ENCODE measurements at places on chromosomes 3 and 15. TPM values are rescaled to one million over a fixed set of nuclear protein-coding genes. Genes with fewer than 3 reads are reported as not detected.

- H3K27me3 ChIP-seq: no peaks in the 10 kb centered on the region
- no peaks in the 10 kb centered on the region for H3K4me1 ChIP-seq
Measured at GRCh38 chr3:181362378-181362777, 349.3 kb upstream of the SOX2 start.

- no peak for DNase-seq
- H3K27me3 ChIP-seq: no peaks in the 10 kb centered on the region
- H3K4me3 ChIP-seq: no peak overlapping the region
- no peaks in the 10 kb centered on the region for H3K36me3 ChIP-seq
Measured at GRCh38 chr3:80556763-80557162, 789.0 kb upstream of the ROBO1 start.

DNA sequence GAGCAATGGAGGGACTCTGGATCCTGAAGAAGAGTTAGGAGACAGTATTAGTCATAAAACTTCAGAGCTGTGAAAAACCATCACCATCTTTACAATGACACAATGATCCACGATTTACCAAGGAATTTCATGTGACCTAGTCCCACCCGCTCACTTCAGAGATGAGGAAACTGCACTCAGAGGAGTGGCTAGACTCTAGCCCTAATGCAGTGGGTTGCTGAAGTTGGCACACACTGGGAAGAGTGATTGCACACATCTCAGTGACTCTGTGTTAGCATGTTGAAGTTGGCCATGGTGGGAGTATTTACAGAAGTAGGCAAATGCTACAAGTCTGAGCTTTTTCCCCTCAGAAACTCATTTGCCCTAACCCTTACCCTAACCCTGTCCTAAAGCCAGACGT is 35.2 kb upstream of the SPATA12 start:
- no peak overlapping the region for H3K27ac ChIP-seq
- peaks cover 7% of the 10 kb centered on the region for H3K27me3 ChIP-seq
- H3K4me1 ChIP-seq: no peaks in the 10 kb centered on the region
- H3K4me3 ChIP-seq: no peak overlapping the region
- no peaks in the 10 kb centered on the region for H3K36me3 ChIP-seq
- DNase-seq: no peak

GRCh38 chr3:183924956-183925355 is 40.3 kb upstream of the PARL start:
- H3K4me1 ChIP-seq: no peaks in the 10 kb centered on the region
- DNase-seq: no peak
- H3K27me3 ChIP-seq: no peaks in the 10 kb centered on the region
- no peak overlapping the region for H3K4me3 ChIP-seq

GOLGA6L6 gene
- total RNA-seq: not detected

TM4SF18 gene
- total RNA-seq: not detected

RUBCN gene
- total RNA-seq: 45.2 TPM

- no peak overlapping the region for H3K27ac ChIP-seq
- DNase-seq: no peak
- no peak overlapping the region for H3K4me3 ChIP-seq
- peaks cover 3% of the 10 kb centered on the region for H3K27me3 ChIP-seq
- no peaks in the 10 kb centered on the region for H3K4me1 ChIP-seq
Measured at GRCh38 chr3:43559961-43560360, 61.9 kb downstream of the ANO10 start.

Data from activated T-helper 1 cell treated with anti-CD3 and anti-CD28 coated beads, Interleukin-12 subunit alpha, Interleukin-12 subunit beta, Interleukin-2, Interleukin-4 antibody, amounts not matched to agents 30 ng/mL and 10 ng/mL and 1 ng/mL, durations not matched to agents 14 hours and 24 hours and 36 hours (primary cell).